ENCODE measurements at places on chromosomes 12 and 14. TPM values are rescaled to one million over a fixed set of nuclear protein-coding genes. Genes with fewer than 3 reads are reported as not detected.

Gene ACSS3
- total RNA-seq: 35.9 TPM

Gene CCDC175
- total RNA-seq: not detected

Gene CCDC88C
- total RNA-seq: 34.1 TPM

Gene DTX1
- total RNA-seq: 5.1 TPM

Gene KRT6C
- not detected for total RNA-seq

Gene SYNDIG1L
- total RNA-seq: 2.9 TPM

Gene FGF6
- total RNA-seq: not detected

GRCh38 chr12:56126732-56127239 lies 1.3 kb upstream of the ESYT1 start:
- DNase-seq: no peak

GRCh38 chr12:65821336-65821735 lies 2.9 kb upstream of the HMGA2 start:
- DNase-seq: no peak

DNA sequence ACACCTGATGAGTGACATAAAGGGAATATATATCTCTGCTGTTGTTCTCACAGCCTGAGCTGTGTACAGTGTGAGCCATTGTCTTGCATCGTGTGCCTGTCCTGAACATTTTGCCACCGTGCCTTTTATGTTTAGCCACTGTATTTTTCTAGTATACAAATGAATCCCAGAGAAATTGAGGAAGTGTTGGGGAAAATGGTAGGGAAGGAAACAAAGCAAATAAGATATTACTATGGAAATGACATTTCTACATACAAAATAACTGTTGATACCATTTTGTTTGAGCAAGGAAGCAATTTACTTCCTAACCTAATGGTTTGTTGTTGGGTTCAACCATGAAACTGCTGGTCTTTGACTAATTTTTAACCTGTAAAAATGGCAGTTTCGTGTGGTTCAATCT lies 5.5 kb downstream of the PSMA6 start:
- DNase-seq: no peak

DNA sequence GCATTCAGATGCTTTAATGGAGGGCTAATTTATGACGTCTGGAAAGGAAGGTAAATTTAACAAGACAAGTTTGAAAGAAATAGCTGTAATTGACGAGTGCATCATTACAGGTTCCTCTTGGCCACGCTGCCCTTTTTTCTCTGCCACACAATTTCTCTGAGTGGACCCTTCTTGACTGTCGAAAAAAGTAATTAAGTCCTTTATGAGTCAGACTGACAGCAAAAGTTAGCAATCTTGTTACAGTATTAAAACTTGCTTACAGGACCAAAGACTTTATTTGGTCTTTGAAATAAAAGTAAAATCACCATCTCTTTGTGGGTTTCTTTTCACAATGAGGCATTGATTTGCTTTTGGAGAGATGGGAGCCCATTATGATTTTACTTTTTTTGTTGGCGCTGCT lies 42.6 kb downstream of the SAMD4A start:
- DNase-seq: no peak

GRCh38 chr12:94557746-94558295 lies 92.5 kb downstream of the TMCC3 start:
- DNase-seq: no peak

- DNase-seq: peak; percentile 97
Observed at GRCh38 chr12:109093022-109093918, at the start of gene ALKBH2. Gene ALKBH2, minus strand, starts transcription at chr12:109093472. Its CDS starts 686 bp downstream, at chr12:109092786.

DNA sequence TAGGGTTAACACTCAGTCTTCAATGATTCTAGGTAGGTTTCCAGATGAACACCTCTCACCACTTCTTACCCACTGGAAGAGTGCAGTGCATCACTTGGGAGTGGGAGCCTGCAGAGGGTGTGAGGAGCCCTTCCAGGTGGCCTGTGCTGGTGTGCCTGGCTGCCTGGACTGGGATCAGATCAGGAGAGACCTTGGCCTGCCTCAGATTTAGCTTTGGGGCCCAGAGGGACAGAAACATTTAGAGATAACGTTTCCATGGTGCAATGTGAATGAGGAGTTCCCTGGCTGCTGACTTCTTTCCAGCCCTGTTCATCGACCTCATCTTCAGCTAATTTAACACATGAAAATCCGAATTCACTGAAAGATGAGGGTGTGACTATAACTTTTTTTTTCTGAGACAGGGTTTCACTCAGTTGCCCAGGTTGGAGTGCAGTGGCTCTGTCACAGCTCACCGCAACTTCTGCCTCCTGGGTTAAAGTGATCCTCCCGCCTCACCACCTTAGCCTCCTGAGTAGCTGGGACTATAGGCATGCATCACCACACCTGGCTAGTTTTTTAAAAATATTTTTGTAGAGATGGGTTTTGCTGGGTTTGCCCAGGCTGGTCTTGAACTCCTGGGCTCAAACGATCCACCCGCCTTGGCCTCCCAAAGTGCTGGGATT lies 53.6 kb downstream of the SUSD6 start:
- DNase-seq: no peak

DNA sequence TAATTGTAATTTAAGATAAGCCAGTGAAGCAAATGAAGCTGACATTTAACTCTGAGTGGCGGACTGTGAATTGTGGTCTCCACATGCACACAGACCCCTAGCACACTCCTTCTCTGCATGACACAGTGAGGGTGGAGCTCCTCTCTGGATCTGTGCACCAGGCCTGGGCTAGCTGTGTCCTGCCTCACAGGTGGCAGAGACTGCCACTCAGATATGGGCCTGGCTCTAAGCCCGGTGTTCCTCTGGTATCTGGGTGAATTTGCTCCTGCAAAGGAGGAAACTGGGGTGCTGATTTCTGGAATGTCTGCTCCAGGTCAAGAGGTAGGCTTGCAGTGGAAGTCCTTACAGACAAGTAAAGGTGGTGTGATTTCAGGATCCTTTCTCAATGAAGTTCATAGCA lies 282.4 kb downstream of the FOXN3 start:
- DNase-seq: no peak

DNA sequence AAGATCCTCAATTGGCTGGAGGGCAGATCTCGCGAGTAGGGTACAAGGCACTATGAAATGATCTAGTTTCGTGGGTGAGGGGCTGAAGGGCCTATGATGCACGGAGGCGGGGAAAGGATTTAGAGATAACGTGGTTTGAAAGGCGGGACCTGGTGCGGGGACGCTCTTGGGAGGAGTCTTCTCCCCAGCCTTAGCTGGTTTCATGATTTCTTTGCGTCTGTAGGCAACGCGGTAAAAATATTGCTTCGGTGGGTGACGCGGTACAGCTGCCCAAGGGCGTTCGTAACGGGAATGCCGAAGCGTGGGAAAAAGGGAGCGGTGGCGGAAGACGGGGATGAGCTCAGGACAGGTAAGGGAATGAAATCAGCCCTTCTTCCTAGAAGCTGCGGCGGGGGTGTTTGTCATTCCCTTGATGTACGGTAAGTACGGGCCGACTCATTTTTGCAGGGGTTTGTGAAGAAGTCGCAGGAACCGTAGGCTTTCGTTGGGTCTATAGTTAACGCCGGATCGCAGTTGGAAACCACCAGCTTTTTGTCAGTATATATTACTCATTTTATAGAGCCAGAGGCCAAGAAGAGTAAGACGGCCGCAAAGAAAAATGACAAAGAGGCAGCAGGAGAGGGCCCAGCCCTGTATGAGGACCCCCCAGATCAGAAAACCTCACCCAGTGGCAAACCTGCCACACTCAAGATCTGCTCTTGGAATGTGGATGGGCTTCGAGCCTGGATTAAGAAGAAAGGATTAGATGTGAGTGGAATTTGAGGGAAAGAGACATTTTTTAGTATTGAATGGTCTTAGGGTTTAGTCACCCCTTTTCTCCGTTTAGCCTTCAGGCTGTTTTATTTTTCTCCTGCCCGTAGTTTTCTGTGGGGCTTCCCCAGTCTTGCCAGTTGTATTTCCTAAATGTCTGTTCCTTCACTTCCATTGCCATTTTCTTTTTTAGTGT lies 602 bp downstream of the APEX1 start:
- DNase-seq: no peak

- DNase-seq: no peak
Observed at GRCh38 chr12:3789838-3790237, 36.9 kb upstream of the CRACR2A start.

DNA sequence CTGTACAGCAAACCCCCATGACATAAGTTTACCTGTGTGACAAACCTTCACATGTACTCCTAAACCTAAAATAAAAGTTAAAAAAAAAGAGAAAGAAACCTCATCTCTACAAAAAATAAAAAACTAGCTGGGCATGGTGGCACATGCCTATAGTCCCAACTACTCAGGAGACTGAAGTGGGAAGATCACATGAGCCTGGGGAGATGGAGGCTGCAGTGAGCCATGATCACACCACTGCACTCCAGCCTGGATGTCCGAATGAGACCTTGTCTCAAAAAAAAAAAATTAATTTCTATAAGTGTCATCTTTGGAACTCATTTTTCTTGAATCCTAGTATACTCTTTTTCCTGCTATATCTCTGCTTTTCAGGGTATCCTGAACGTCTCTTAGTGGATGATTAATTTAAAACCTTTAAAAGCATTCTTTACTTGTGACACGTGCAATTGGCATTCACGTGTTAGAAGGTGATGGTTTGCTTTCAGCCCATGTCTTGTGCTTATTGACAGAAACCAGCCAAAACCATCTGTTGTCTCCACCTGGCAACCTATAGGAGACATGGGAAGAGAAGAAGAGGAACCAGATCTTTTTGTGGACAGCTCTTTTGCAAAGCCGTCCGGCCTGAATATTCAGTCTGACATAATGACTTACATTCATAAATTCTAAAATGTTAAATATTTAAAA lies 30.6 kb upstream of the PPFIBP1 start:
- no peak for DNase-seq

- DNase-seq: no peak
Observed at GRCh38 chr12:47023311-47023710, 56.1 kb upstream of the PCED1B start.

DNA sequence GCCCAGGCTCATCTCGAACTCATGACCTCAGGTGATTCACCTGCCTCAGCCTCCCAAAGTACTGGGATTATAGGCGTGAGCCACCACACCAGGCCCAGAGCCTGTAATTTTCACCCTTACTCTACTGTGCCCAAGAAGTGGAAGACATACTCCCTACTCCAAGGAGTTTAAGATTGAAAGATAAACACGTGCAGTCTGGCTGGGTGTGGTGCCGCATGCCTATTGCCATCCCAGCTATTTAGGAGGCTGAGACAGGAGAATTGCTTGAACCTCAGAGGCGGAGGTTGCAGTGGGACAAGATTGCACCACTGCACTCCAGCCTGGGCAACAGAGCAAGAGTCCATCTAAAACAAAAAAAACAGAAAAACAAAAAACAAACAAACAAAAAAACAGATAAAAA lies 90.0 kb downstream of the NINJ2 start:
- DNase-seq: no peak

- peak; percentile 63 for DNase-seq
Observed at GRCh38 chr14:90578283-90578985, 181.6 kb downstream of the CALM1 start.

- DNase-seq: no peak
Observed at GRCh38 chr12:117231750-117232149, 41.5 kb upstream of the FBXO21 start.

GRCh38 chr12:105704787-105705186 lies 374.3 kb downstream of the C12orf75 start:
- DNase-seq: no peak

DNA sequence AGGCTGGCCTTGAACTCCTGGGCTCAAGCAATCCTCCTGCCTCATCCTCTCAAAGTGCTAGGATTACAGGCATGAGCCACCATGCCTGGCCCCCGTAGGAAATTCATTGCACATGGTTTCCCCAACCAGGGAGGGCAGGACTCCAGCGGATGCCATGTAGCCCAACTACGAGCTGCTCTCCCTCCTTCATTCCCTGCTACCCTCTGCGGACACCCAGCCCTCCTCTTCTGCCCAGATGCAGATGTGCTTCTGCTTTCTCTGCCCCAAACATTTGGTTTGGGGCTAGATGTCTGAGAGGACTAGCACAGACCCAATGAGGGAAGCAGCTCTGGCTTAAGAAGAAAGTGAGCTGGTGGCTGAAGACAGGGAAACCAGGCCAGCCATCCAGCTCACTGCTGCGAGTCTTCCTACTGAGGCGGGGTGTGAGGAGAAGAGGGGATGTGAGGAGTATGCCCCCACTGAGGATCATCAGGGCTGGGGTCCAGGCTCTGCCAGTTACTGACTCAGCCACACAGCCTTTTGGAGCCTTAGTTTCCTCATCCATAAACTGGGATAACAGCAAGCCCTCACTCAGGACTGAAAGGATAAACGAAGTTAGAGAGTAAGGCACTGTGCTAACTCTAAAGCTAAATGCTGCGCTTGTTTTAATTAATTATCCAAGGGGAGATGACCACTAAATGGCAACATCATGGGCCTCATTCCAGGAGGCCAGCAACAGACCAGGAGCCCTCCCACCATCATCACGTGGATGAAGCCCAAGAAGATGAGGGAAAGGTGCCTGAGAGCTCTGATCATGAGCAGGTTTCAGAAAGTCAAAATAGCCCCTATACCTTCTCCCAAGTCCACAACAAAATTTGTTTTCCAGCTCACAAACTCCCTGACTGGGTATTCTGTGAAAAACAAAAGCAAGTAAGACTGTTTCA lies 10.9 kb downstream of the CTDSP2 start:
- no peak for DNase-seq

DNA sequence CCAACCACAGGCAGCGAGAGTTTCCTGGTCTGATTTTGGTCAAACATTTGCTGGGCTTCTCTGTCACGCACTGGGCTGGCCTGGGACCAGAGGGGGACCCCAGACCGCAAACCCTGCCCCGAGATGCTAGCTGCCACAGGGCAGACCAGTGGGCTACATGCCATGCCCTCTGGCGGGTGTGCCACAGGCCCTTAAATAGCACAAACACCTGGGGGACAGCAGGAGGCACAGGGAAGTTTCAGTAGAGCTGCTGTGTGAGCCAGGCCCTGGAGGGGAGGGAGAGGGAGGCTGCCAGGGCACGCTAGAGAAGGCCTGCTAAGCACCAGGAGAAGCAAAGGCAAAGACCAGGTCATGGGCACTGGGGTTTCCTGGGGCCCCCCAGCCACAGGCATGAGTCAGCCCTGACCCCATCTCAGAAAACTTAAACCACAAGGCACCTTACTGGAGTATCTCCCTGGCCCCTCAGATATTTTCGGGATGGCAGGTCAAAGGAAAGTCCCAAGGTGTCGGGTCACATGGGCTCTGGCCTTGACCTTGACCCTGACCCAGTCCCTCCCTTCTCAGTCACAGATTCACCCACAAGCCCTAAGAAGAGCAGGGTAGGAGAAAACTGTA lies 29.2 kb downstream of the ITPK1 start:
- no peak for DNase-seq

DNA sequence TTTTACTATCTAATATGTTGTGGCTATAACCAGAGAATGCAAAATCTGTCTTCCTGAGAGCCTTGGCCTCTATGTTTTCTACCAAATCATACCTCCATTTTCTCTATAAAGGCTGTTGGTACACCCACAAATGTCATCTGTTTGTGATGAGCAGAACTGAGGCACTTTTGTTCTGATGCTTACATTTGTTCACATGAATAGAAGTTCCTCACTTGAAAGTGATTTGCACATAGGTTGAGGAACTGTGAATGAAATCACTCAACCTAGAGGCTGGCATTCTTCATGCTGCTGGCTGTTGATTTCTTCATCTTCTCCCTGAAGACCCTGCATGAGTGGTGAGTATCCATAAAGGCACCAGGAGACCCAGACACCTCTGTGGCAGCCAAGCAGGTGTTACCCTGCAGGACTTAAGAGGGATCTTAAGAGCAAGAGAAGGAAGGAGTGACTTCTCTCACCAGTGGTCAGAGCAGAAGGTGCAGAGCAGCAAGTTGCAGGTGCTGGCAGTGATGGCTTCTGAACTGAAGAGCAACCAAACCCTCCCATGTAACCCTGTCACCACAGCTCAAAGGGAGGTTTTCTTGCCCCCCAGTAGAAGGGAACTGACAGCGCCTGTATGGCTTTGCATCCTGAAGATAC lies 110.3 kb downstream of the HMGA2 start:
- no peak for DNase-seq

GRCh38 chr12:82430541-82431145 lies 72.3 kb downstream of the METTL25 start:
- DNase-seq: no peak

Measured in upper lobe of right lung (tissue), 1 donor.